ELR (cell line): ENCODE measurements at places on chromosomes 3 and 15.

DNA sequence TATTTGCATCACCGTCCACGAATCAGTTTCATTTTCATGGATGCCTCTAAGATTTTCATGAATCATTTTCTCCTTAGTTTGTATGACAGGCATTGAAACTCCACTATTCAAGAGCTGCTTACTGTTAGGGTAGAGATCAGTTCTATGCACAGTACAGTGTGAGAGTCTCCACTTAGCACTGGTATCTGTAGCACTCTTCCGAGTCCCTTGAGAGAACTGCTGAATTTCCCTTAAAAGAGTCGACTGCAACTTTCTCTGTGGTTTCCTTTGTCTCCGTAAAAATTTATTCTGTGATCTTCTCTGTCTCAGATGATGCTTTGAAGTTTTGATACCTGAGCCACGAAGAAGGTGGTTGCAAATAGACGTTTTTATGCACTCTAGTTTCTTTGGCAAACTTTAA is 14.8 kb downstream of the GTPBP8 start:
- DNase-seq: no peak

- no peak for DNase-seq
These were observed 83.3 kb downstream of the SNRK start for GRCh38 chr3:43369404-43370292.

GRCh38 chr3:190568036-190568435 is 54.2 kb downstream of the IL1RAP start:
- no peak for DNase-seq

DNA sequence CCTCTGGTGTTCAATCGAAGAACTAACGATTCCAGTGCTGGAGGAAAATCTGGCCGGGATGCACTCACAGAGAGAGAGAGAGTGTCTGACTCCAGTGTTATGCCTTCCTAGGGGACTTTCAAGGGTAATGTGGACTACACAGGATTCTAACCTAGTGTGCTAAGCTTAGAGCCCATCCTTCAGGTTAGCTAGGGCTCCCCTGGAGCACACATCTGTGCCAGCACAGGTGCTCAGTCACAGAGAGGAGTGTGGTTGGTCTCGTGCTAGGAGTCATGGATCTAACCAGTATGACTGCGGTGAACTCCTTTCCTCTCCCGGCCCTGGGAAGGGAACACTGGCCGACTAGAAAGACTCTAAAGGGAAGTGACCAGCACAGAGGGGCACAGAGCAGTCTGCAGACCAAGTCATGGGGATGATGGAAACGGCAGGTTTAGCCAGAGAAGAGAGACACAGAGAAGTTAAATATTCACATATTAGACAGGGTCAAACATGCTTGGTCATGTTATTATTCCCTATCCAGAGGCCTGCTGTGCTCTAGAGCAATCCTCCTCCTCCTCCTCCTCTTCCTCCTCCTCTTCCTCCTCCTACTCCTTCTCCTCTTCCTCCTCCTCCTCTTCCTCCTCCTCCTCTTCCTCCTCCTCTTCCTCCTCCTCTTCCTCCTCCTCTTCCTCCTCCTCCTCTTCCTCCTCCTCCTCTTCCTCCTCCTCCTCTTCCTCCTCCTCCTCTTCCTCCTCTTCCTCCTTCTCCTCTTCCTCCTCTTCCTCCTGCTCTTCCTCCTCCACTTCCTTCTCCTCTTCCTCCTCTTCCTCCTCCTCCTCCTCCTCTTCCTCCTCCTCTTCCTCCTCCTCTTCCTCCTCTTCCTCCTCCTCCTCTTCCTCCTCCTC is 280.3 kb downstream of the XXYLT1 start:
- no peak for DNase-seq

- DNase-seq: no peak
These were observed 447.3 kb upstream of the CNTN3 start for GRCh38 chr3:75061806-75062205.

DNA sequence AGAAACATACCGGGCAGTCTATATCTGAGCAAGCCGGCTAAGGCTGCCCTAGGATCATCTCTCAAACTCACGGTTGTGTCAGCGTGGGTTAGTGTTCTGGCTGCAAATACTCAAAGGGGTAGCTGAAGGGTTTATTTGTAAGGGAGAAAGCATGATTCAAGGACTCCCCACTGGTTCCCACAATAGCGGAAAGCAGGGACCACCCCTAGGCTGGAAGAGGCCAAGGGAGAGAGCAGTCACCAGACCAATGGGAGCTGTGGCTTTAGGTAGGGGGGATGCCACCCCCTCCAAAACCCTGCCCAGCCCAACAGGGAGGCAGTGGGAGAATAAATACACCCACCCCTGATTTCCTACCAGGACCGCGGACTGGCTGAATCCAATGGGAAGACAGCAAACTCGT is 7.3 kb upstream of the LMCD1 start:
- no peak for DNase-seq

DNA sequence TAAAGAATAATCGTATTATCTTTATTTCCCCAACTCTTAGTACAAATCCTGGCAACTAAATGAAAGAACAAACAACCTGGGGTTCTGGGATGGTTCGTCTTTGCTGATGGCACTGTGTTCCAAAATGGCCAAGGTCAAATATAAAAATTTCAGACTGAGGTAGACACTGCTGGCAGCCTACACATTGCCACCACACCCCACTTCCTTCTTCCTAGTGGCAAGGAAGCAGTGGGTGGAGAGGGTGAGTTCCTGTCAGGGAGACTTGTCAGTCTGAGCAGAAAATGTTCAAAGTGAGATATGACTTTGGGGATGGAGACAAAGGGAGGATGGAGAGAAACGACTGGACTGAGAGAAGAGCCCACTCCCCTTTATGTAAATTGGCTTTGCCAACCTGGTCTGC is 69.6 kb downstream of the LMCD1 start:
- DNase-seq: no peak

GRCh38 chr15:29866337-29866736 is 44.1 kb upstream of the TJP1 start:
- DNase-seq: no peak
